ENCODE measurements at places on chromosomes 1 and 21.

DNA sequence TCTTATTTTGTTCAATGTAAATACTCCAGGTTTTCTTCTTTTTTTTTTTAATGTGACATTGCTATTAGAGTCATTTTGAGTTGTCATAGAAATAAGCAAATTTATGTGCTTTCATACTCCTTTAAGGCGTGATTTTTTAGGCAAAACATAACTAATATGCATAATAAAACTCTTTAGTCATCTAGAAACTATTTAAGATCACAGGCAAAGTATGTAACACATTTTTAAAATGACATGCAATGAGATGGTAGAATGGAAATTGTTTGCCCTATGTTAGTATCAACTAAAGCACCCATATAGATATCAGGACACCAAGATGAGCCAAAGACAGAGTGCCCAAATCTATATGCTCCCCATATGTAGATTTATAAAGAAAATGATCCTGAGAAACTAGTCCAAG is 41.5 kb upstream of the SGIP1 start:
- no peak for DNase-seq

DNA sequence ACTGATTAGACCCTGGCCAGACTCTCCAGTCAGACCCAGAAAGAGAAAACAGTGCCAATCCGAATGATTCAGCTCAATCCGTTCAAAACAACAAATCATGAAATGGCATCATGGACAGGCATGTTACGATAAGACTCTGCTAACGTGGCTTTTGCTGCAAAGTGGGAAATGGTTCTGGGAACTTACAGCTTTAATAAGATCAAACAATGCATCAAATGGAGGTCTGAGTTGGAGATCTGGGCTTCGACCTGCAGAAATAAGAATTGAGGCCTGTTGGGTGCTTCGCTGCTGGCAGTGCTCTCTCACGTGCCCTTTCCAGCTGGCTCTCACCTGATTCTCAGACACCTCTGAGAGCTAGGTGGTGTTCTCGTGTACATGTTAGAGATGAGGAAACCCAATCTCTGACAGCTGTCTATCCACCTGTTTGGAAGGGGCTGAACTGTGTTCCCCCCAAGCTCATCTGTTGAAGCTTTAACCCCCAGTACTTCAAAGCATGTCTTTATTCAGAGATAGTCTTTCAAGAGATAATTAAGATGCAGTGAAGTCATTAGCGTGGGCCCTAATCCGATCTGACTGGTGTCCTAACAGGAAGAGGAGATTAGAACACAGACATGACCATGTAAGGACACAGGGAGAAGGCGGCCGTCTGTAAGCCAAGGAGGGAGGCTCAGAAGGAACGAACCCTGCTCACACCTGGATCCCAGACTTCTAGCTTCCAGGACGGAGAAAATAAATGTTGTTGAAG is 45.5 kb upstream of the ETS2 start:
- DNase-seq, result no peak

GRCh38 chr1:242651817-242652216 is 127.3 kb upstream of the PLD5 start:
- DNase-seq, result no peak

GRCh38 chr1:228364068-228364705 is 42.4 kb downstream of the TRIM11 start:
- peak; percentile 53 for DNase-seq

- no peak for DNase-seq
These were observed 33.0 kb downstream of the ACOT11 start for GRCh38 chr1:54580856-54581550.

DNA sequence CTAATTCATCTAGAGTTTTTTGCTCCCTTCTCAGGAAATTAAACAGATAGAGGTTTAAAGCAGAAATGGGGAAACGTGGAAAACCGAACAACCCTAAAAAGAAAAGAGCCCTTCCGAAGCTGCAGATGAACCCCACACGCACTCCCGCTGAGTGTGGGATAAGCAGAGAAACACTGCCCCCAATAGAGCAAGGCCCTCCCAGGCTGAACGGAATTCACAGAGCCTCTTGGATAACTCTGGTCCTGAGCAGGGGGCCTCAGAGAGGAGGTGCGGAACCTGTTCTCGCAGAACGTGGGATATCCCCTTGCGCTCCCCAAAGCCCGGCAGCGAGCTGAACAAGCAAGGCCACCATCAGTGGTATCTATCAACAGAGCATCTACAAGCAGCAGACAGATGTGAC is 44.9 kb downstream of the SSBP3 start:
- no peak for DNase-seq

DNA sequence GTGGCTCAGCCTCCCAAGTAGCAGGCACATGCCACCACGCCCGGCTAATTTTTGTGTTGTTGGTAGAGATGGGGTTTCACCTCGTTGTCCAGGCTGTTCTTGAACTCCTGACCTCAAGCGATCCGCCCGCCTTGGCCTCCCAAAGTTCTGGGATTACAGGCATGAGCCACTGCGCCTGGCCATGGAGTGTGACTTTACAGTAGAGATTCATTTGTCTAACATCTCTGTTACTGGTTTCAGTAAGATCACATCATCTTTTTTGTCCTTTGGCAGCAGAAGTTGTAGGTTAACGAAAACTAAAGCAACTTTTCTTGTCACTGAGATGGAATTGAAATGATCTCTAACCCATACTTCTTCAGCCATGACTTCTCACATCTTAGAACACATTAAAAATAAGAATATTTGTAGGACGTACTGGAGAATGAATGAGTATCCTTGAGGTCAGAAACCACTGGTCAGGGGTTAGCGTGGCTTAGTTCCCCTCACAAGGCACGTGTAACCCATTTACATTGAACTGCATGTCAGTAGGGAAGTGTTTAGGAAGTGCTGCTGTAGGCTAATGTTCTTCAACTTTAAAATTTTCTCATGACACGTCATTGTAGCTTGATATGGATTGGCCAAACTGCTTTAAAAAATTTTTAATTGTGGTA is 75.9 kb downstream of the CAMTA1 start:
- DNase-seq, result no peak

- DNase-seq, result peak; percentile 88
These were observed 34.0 kb downstream of the ZNF697 start for GRCh38 chr1:119613769-119614720.
